Testis (tissue), 5 donors: ENCODE measurements at places on chromosomes 12 and 14.
A peak's percentile ranks its signal among the peaks of the same experiment; 100 is the strongest.

DNA sequence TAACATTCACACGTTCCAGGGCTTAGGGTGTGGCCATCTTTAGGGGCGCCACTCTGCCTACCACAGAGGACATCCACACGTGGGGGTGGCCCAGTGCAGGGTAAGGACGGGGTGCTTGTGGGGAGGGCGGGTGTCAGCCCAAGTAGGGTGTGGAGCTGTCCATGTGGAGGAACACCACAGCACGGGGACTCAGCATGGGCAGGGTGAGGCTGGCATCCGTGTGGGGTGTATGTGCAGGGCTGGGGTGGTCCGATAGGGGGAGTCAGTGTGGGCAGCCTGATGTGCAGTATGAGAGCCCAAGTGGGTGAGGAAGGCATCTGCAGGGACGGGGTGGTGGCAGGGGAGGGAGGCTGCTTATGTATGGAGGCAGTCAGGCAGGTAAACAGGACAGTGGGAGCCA is 17.7 kb downstream of the PSMC1 start:
- peak; percentile 16 for DNase-seq

GRCh38 chr12:122837306-122838265 is 2.3 kb downstream of the HIP1R start:
- no peak for DNase-seq

- no peak for DNase-seq
Measured at GRCh38 chr14:100246809-100247428, 8.0 kb downstream of the YY1 start.

DNA sequence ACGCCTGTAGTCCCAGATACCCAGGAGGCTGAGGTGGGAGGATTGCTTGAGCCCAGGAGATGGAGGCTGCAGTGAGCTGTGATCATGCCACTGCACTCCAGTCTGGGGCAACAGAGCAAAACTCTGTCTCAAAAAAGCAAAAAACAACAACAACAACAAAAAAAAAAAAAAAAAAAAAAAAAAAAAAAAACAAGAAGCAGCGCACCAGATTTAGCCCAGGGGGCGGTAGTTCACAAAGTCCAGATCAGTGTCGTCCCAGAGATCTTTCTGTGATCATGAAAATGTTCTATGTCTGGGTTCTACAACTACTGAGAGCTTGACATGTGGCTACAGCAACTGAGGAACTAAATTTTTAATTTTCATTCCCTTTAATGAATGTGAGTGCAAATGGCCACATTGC is 27.4 kb downstream of the OAS2 start:
- no peak for DNase-seq

DNA sequence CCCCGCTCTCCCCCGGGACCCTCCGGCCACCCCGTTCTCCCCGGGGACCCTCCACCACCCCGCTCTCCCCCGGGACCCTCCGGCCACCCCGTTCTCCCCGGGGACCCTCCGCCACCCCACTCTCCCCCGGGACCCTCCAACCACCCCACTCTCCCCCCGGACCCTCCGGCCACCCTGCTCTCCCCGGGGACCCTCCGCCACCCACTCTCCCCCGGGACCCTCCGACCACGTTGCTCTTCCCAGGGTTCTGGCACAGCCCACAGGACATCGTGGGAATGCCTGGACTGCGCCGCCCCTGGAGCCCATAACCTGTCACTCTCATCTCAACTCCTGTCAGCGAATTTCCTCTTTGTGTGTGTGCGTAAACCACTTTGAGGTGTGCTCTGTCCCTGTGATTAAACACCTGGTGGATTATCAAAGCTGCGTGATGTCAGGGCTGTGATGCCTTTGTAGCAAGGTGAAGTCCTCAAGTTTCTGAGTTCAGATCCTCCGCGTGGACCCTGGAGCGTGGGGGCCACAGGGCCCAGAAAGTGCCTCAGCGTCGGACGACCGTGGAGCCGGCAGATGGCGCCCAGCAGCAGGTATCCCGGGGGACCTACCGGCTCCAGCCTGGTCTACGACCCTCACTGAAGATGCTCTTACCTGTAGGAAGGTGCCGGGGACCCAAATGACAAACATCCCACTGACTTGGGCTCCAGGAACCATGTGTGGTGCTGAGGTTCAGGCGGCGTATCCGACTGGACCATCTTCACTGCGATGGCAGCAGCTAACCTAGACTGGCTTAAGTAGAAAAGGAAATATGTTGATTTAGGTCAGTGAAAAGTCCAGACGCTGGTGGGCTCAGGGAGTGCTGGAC is 63.2 kb upstream of the GALNT9 start:
- no peak for DNase-seq

DNA sequence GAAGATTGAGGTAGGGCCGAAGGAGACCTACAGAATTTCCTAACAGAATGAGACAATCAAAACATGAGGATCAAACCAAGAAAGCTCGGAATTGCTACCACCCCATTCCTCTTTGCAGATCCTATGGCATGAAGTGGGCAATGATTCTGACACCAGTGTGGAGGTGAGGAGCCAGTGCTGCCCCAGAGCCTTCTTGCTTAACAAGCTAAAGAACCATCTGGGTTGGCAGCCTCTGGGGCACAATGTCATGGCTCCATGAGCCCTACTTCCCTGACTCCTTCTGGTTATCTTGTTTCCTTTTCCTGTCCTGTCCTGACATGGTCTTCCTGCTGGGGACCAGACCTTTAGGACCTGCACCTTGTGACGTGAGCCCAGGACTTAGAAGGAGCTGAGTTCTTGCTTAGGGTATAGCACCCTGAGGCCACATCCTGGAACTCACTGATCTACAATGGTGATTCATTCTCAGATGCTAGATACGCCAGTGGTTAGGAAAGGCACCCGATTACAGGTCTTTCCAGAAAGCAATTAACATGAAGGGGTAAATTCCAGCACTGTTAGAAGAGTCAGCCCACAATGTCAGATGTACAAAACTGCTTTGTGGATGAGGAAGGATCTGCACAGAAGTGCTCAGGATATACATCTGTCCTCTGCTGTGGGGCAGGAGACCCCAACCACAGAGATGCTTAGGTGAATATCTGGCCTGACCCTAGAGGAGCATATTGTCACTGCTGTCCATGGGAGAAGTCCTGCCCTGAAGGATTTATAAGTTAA is 324.2 kb downstream of the ZFP36L1 start:
- no peak for DNase-seq

DNA sequence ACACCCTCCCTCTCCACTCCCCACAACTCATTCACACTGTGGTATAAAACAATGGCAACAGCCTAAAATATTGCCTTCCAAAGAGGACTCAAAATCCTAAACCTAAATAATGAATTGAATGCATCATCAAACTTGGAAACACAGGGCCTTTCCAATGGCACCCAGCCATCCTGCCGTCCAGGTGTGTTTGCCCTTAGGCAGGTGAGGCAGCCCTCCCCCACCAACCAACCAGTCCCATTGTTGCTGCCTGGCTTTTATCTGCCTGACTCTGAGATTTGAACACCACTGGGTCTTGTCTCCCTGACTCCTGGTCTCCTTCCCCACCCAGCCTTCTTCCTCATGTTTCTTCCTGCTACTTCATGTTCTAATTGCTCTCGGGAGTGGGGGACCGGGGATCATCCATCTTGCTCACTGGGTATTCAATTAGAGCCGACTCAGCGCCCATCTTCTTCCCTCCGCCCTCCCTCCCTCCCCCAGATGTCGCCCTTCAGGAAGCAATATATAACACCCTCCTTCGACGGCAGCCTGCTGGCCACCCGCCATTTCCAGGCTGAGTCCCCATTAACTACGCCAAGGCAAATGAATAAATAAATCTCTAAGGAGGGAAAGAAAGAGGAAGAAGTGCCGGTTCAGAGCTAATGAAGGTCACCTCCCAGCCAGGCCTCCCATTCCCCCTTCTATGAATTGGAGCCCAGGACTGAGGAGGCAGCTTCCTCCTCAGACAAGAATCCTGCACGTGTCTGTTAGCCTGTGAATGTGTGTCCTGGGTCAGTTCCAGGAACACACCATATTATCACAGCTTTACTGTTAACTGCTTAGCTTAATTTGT is 36.3 kb upstream of the NTF3 start:
- no peak for DNase-seq

- DNase-seq, result no peak
Measured at GRCh38 chr12:77878901-77879300, 48.2 kb downstream of the NAV3 start.

GRCh38 chr14:102733326-102733725 is 43.9 kb upstream of the TRAF3 start:
- DNase-seq, result no peak

GRCh38 chr12:6323340-6323994 is 13.0 kb downstream of the PLEKHG6 start:
- peak; percentile 43 for DNase-seq

- DNase-seq, result no peak
Measured at GRCh38 chr14:70121521-70121920, 67.2 kb downstream of the SLC8A3 start.

GRCh38 chr12:89525824-89526770 is at the start of gene POC1B:
POC1B (minus strand) TSS chr12:89526047; CDS start chr12:89525895, 152 bp downstream.
- peak; percentile 90 for DNase-seq

DNA sequence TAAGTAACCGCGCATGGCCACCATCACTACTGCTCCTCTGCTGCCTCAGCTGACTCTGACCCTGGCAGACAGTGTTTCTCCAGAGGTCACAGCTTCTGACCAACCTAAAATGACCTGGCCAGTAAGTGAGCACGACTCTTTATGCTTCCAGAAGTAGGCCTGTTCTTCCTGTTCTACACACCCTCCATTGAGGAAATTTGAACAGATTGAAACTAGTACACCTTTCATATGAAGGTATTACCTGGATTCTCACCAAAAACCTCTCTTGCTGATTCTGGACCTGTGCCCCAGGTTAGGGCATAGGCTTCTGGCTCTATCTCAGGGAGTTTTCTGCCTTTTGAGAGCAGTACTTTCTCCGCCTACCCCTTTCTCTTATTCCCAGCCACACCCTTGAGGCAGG is 178.4 kb upstream of the FRMD6 start:
- no peak for DNase-seq

DNA sequence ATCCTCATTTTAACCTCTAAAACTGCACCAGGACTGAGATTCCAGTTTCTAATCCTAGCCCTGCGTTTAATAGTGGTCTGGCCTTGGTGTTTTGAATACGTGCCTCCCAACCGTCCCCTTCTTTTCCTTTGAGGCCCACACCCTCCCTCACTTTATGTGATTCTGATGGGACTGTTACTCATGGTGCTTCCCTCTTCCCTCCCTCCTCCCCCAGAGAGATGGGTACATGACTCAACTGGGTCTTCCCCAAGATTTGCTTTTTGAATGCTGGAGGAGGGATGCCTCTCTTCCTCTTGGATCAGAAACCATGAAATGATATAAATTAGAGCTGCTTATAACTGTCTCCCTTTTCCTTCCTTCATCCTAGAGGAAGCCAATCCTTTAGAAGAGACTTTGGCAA is 8.2 kb upstream of the PPP2R5E start:
- DNase-seq, result no peak

DNA sequence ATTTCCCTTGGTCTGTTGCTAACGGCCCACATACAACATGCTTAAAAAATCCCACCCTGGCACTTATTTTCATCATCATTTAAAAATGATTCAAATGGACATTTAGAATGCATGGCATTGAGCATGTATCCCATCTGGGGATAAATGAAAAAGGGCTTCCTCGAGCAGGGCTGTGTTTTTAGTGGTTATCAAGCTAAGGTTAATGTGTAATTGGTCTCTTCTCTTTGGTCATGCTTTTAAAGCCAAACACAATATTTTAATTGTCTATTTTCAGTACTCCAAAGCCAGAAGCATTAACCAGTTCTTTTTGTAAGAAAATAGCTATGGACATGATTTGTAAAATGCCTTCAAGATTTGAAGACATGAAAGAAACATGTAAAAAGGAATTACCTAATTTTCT is 1.9 kb upstream of the TRHDE start:
- DNase-seq, result no peak

DNA sequence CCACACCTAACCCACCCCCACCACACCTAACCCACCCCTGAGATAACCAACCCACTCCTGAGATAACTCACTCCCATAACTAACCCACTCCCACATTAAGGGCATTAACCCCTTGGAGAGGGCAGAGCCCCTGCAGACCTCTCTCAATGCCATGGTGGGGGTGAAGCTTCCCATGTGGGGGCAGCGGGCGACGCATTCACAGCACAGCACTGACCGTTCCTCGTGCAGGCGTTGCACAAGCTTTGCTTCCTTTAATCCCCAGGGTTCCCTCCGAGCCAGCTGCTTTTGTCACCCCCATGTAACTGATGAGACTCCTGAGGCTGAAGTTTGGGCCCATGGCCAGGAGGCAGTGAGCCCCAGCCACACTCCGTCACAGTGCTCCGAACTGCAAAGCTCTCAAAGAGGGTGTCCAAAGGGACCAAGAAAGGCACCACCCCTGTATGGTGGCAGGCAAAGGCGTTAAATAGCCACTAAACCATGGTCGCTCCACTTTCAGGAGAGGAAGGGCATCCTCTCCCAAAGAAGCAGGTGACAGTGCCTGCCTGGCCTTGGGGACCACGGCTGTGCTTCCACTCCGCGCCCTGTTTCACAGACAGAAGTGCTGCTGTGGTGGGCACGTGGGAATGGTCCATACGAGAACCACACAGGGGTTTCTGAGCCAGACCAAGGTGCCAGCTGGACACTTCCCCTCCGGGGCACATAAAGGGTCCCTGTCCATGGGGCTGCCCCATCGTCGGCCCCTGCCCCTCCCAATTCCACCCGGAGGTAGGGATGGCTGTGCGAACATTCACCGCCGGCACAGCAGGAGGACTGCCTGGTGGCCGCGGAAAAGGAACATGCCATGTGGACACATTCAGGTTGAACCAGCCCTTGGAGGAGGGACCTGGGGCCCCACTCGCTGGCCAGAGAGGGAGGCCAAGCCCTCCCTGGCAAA is 28.3 kb downstream of the GALNT9 start:
- DNase-seq, result no peak

DNA sequence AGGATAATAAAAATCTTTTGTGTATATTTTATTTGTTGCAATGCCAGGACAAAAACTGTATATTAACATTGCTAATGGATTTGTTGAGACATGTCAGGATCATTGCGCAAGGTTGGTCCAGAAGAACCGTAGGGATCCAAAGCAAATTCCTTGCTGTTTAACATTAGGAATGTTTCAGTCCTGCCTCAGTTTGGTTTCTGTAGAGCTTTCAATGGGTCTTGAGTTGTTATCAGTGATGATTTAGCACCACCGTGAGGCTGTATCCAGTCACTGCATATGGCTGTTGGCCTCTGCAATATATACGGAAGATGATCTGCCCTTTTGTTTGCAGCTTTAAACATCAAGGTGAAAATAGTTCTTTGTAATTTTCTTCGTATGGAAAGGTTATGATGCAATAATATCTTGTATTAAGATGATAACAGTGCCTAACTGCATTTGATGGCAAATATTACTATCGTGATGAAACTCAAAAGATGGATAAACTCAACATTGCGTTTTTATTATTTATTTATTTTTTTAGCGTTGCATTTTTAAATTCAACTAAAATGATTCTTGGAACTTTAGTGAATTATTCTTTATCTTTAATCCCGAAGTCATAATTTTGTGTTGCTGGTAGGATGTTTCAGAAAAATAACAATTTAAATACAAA is 231.2 kb downstream of the AKAP6 start:
- peak; percentile 72 for DNase-seq

GRCh38 chr12:47378222-47378582 is 298.4 kb upstream of the AMIGO2 start:
- no peak for DNase-seq

GRCh38 chr12:93805736-93806141 is 128.6 kb downstream of the CRADD start:
- no peak for DNase-seq
